Aorta (tissue), 5 donors: ENCODE measurements at places on chromosomes 13 and 19.

DNA sequence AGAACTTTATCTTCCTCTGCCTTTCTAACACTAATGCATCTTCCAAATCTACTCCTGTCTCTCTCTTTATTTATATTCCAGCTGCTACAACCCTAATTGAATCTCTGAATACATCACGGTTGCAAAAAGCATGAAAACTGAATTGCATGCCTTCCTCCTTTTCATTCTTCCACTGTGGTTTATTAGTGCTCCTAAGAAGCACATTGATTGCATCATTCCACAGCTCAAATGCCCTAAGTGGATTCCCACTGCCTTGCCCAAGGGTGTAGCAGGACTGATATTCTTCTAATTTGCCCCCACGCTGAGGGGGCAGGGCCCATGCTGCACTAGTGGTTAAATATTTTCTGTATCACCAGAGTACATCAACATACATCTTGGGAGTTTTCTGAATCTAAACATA is 640.8 kb downstream of the EFNB2 start:
- no peak for DNase-seq

- DNase-seq = no peak
These were observed 3.1 kb downstream of the ZNF428 start for GRCh38 chr19:43616306-43616705.

- no peak for DNase-seq
These were observed 87.6 kb upstream of the MBNL2 start for GRCh38 chr13:97134364-97135095.

GRCh38 chr13:111659219-111659775 is 338.9 kb downstream of the TEX29 start:
- no peak for DNase-seq

DNA sequence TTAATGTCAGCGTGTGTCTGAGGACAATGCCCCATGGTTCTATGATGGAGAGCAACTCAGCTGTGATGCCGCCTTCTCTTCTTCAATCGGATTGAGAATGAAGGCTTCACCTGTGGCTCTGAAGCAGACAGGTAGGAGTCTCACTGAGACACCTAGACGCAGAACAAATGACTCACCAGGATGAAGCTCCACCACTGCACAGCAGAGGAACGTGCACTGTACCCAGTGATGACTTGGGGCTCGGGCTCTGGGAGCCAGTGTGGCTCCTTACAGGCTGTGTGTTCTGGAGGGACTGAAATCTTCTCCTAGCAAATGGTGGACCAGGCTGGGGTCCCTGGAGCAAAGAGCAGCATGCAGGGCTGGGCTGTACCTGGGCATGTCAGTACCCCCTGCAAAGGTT is 44.0 kb downstream of the CCDC70 start:
- DNase-seq = no peak

- DNase-seq = no peak
These were observed 64.0 kb downstream of the ATP11A start for GRCh38 chr13:112753833-112754232.

DNA sequence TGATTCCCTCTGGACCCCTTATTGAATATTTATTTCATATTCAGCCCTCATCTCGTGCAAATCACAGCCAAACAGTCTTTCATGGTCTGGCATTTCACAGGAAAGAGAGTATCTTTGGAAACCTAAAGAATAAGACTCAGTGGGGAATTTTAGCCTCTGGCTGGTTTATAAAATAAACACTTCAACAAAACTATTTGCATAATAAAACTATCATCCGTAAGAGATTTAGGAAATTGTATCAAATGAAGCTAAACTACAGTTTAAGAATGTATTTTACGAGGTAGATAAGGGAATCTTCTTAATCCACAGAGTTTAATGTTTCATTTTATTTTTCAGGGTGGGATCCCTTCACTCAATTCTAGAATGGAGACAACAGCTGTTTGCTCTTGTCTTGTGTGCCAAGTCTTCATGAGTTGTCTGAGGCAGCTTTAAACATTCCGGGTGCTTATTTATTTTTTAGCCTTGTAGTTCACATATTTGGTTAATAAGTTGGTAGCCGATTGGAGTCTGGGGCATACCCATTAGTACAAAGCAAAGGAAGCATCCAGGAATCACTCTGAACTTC is 634.4 kb upstream of the KLF12 start:
- DNase-seq = no peak

- no peak for DNase-seq
These were observed 113.8 kb downstream of the SLITRK6 start for GRCh38 chr13:85685436-85685835.

DNA sequence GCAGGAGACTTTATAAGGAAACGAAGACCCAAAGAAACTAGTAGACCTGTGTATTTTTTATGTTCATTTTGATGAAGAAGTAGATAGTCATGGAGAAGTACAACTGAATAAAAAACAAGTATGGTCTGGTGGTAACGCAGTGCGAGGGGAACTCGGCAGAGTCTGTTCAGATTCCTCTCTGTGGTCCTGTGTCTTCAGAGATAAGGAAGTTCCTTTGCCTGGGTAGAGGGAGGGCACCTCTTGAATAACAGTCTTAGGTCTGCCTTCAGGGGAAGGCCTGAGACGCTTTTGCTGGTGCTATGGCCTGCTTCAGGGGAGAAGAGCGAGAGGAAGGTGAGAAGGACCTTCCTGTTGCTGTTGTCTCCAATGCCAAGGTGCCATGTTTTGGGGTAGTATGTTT is 25.9 kb upstream of the SLC46A3 start:
- no peak for DNase-seq

- DNase-seq = no peak
These were observed 100.5 kb downstream of the TRPC4 start for GRCh38 chr13:37769078-37769477.

DNA sequence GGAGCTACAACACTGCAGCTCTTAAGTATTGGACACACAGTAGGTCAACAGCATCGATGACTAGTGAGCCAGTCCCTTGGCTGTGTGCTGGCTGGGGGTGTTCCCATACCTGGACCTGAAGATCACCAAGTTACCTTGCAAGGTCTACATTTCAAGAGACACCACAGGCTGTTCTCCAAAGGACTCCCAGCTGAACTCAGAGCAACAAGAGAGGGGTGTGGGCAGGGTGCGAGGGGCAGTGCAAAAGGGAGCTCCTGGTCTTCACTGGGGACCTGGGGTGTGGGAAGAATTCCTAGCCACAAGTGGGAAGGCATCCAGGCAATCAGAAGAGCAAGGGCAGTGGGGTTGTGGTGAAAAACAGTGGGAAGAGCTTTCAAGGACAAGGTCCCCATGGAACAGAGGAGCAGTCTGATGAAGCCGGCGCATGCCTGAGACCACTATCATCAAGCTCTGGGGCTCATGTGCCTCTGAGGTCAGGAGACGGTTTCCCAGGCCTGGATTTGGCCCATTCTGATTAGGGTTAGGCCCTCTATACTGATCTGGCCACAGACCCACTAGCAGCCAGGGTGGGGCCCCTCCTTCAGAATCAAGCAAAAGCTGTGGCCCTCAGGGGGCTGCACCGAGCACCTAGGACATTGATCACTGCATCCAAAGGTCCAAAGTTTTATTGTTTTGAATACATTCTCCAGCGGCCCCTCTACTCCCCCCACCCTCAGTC is 4.7 kb upstream of the GSK3A start:
- no peak for DNase-seq

GRCh38 chr19:7947939-7948338 is 4.5 kb upstream of the TIMM44 start:
- DNase-seq = no peak

GRCh38 chr19:530134-531008 is 1.2 kb upstream of the CDC34 start:
- DNase-seq = no peak

GRCh38 chr13:100069278-100069677 is 19.6 kb upstream of the PCCA start:
- no peak for DNase-seq

DNA sequence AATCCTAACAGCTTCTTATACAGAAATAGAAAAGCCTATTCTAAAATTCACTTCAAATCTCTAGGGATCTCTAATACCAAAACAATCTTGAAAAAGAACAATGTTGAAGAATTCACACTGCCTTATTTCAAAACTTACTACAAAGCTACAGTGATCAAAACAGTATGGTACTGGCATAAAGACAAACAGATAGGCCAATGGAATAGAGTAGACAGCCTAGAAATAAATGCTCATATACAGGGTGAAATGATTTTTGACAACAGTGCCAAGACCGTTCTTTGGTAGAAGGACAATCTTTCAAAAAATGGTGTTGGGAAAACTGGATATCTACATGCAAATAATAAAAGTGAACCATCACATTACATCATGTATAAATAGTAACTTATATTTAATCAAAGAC is 11.8 kb upstream of the ZNF563 start:
- no peak for DNase-seq

DNA sequence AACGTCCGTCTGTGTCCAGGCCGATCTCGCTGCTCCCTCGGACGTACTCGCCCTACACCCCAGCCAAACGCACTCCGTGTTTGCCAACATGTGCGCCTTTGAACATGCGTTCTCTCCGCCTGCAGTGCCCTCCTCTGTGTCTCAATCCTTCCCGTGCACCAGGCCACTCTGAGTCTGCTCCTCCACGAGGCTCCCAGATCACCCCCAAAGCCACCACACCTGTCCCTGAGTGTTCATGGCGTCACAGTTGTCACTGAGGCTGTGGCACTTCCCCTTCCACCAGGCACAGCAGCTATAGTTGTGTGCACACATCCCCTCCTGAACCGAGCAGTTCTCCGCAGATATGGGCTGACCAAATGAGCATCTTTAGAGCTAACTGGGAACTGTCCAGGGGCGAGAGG is 35.6 kb downstream of the RASA3 start:
- DNase-seq = no peak

- DNase-seq = peak; percentile 38
These were observed 26.7 kb upstream of the NPAS1 start for GRCh38 chr19:46992699-46993535.

DNA sequence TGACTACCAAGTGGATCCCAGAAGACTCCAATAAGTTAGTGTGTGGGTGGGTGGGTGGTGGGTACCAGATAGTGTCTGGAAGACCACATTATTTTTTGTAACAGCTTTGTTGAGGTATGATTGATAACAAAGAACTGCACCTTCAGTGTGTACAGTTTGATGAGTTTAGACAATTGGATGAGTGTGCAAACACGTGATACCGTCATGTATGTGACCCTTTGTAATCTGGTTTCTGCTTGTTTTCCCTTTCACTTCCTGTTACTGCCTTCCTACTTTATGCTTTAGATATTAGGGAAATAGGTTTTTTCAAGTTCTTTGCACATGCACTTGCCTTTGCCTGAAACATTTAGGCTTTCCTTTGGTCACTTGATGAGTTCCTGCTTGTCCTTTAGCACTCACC is 8.5 kb downstream of the RPL21 start:
- DNase-seq = no peak

- no peak for DNase-seq
These were observed 61.0 kb downstream of the STK24 start for GRCh38 chr13:98515818-98516465.

GRCh38 chr19:56671613-56671994 is at the start of gene ZNF835:
TSS of gene ZNF835 (minus strand) at chr19:56671757. CDS start at chr19:56665198, 6,559 bp downstream.
- peak; percentile 96 for DNase-seq

GRCh38 chr19:4343370-4344307 is at the start of gene MPND:
TSS of gene MPND (plus strand) at chr19:4343562. CDS start at chr19:4343594, 32 bp downstream.
- peak; percentile 98 for DNase-seq

GRCh38 chr19:50432221-50433028 is at the start of gene MYBPC2:
TSS of gene MYBPC2 (plus strand) at chr19:50432892. CDS start at chr19:50432954, 62 bp downstream.
- DNase-seq = no peak

- peak; percentile 59 for DNase-seq
These were observed 1.3 kb upstream of the CEACAM3 start for GRCh38 chr19:41795031-41795461.

DNA sequence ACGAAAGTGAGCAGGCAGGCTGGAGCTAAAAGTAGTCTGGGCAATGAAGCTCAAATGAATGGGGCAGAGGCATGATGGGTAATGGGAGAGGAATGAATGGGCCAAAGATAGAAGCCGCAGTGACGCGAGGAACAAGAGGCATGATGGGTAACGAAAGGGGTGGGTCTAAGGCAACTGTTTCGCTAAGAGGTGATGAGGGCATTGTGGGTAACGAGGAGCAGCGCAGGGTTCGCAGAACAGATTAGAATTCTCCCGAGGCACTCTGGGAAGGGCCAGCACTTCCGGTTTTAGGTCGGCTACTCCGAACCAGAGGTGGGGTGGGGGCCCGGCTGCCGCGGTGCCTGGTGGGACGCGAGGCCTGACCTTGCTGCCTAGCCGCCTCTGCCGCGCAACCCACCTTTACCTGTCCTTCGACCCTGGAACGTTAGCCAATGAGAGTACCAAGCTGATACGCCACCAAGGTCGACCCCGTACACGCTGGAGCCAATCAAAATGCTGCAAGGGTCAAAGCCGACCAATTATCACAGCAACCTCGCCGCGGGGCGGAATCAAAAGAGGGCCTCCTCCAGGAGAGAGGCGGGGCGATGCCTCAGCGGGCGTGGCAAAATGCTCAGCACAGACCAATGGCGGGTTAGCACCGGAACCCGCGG is 563 bp upstream of the TOMM40 start:
- DNase-seq = peak; percentile 100

DNA sequence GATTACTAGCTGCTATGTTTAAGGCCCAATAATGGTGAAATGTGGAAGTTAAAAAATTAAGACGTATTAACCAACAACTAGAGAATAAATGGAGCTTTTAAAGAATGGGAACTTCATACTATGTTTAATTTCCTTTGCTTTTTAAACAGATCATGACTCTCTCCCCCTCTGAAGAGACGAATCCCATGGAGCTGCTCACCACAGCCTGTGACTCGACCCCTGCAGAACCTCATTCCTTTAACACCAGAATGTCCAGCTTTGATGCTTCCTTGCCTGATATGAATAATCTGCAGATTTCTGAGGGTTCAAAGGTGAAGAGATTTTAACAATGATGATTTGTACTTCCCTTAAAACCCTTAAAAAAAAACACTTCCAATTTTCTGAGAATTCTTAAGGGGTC is 53.0 kb downstream of the ZAR1L start:
- no peak for DNase-seq

DNA sequence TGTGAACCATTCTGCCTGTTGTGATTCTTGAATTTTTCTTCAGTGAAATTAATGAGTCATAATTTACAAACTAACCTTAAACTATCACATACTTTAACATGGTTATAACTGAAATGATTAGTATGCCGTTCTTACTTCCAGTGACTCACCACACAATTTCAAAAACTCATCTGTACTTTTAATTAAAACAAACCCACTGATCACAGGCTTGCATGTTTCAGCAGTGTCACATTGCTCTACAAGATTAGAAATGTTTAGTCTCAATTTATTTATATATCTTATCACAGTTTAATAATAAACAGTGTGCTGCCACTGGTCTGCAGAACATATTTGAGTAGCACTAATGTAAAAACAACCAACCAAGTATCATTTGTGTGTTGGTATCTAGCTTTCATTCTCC is 2227.9 kb upstream of the PCDH20 start:
- DNase-seq = no peak

DNA sequence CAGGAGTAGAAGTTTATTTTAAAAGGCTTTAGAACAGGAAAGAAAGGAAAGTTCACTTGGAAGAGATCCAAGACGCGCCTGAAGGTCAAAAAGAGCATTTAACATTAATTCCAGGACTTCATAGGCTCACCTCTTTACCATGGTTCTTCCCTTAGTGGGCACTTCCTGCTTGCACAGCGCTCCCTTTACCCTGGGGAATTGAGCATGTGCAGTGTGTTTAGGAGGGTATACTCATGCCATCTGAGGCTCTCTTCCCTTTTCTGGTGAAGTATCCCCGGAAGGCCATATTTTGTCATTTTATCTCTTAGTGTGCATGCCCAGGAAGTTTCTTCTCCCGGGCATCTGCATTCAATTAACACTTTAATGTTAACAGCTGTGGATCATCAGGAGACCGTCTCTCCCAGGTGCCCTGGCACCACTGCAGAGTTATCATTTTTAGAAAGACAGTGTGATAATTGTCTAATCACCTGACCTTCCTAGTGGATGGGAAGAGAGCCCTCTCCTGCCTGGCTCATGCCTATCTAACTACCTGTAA is 66.1 kb upstream of the ABCC4 start:
- no peak for DNase-seq

GRCh38 chr13:94427313-94427953 is 52.0 kb downstream of the DCT start:
- no peak for DNase-seq
